SIG-M5 (cell line): ENCODE measurements at places on chromosomes 4 and X.

DNA sequence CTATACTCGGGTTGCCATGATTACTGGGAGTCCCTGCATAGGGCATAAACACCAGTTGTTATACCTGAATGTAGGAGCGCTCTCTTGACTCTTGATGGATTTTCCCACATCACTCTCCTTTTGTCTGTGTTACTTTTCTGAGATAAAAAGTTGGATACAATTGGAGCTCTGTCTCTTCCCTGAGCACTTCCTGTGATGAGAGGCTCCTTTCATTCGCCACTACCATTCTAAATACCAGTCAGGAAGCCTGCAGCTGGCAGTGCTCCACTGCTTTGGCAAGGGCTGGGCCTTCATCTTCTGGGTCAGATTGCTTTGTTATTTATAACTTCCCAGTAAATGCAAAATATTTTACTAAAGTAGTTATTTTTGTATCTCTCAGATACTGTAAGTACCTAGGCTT lies 13.9 kb downstream of the TCEANC start:
- DNase-seq, result no peak

DNA sequence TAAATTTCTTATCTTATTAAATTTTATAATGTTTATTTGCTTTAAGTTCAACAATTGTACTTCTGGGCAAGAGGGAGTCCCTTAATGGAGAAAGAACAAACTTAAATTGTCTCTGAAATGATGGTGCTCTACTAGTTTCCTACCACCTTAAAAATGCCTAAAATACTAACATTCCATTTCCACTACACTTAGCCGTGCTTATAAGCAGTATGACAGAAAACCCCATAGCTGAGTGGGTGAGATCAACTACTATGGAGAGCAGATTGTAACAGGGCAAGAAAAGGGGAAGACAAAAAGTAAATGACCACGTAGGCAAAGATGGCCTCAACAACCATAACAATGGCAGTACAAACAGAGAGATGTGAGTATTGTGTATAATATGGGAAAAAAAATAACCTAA lies 35.0 kb downstream of the RFC1 start:
- no peak for DNase-seq

GRCh38 chr4:70426789-70427188 lies 29.0 kb downstream of the OPRPN start:
- DNase-seq, result no peak

- DNase-seq, result no peak
Observed at GRCh38 chrX:96556886-96557285, 127.8 kb upstream of the DIAPH2 start.

DNA sequence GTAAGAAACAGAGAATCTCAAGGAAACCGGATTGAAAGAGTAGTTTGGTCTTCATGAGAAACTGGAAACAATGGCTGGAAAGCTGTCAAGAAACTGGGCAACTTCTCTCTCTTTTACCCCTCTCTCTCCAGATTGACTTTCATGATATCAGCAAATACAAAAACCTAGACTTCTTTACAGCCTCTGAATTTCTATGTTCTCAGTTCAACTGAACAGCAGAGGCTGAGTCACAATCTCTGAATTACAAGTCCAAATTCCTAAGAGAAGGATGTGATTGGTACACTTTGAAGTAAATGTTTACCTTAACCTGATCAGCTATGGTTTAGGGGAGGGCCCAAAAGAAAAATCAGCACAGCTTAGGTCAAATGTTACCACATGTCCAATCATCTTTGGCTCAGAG lies 974.9 kb downstream of the RPA4 start:
- DNase-seq, result no peak
